ENCODE measurements at places on chromosomes 5 and 9.

- DNase-seq: no peak
These were observed 54.5 kb downstream of the ELL2 start for GRCh38 chr5:95907067-95907705.

- no peak for DNase-seq
These were observed 91.6 kb downstream of the TMEM174 start for GRCh38 chr5:73264631-73265030.

GRCh38 chr5:140372971-140373487 lies 13.0 kb downstream of the SLC4A9 start:
- peak; percentile 67 for DNase-seq

GRCh38 chr5:158485047-158485446 lies 614.7 kb downstream of the EBF1 start:
- DNase-seq: no peak

- DNase-seq: peak; percentile 91
These were observed at the start of the genes AP3S1 and ATG12 for GRCh38 chr5:115841382-115842088. Gene AP3S1 (plus strand): TSS chr5:115841935. CDS start chr5:115842038, 103 bp downstream. Gene ATG12 (minus strand): TSS chr5:115841565. CDS start chr5:115841552, 13 bp downstream.

GRCh38 chr5:40754381-40755092 lies 1.2 kb downstream of the TTC33 start:
- DNase-seq: peak; percentile 75

DNA sequence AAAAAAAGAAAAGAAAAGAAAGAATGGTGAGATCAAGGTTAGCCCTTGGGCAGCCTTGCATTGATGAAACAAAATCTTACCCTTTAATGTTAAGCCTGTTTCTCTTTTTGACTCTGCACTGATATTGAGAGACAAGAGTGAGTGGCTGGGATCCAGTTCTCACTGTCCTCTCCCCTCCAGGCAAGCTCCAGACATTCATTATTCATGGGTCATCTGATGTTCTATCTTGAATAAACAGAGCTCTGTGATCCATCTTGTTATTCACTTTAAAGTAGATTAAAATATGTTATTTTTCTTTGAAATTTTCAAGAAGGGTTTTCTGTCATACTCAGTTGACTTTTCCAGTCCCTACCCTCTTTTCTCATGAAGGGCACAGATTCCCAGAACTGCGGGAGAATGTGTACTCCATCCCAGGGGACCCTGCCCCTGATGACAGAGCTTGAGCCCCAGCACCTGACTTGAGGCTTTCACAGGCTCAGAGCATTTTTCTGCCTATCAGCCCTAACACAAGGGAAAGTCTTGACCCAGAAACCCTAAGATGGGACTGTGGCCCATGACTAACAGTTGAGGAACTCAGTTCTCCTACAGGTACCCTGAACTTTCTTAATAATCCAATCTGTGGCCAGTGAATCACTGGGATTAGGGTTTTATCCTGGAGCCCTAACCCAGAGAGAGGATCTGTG lies 24.1 kb downstream of the ACTL7B start:
- DNase-seq: peak; percentile 48

DNA sequence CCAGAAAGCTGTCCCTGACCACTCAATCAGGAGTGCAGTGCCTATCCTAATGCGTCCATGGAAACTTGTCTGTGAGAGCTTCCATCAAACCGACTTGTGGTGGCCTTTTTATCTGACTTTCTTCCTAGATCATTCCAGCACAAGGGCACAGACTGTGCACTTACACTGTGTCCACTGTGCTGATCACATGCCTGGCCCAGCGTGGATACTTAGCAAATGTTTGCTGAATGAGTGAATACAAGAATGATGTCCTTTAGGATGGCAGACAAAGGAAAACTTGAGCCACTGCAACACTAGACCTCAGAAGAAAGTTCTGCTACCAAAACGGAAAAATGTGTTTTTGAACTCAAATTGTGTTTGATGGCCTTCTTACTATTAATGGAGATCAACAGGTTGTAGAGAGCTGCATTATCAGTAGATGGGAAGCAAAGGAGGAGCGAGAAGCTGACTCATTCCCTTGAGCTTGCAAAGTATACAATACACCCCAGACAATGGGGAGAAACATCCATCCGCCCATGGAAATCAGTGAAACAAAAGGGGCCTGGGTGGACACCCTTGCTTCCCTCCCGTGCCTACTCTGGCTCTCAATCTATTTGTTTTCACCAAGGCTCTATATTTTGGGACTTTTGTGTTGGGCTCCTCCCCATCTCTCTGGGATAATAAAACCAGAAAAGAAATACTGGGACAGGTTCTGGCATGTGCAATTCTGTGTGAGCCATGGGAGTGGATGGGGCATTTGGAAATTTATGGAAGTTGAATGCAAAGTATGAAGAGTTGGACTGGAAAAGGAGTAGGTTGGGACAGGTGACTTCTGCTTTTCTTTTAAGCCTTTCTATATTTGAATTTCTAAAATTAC lies 76.2 kb upstream of the ZFAND5 start:
- peak; percentile 40 for DNase-seq

- no peak for DNase-seq
These were observed 469.2 kb upstream of the WWC1 start for GRCh38 chr5:167822241-167822640.

Measured in amniotic epithelial cell (primary cell).